ENCODE measurements at places on chromosomes 3 and 15.

GRCh38 chr3:46541835-46542234 is 24.3 kb downstream of the LRRC2 start:
- DNase-seq, result no peak

- DNase-seq, result no peak
Observed at GRCh38 chr3:64078966-64079365, 55.7 kb upstream of the PSMD6 start.

- no peak for DNase-seq
Observed at GRCh38 chr3:57556459-57557084, 498 bp downstream of the PDE12 start.

GRCh38 chr3:151460774-151461450 is at the start of gene IGSF10:
TSS of gene IGSF10 (minus strand) at chr3:151461061. CDS start at chr3:151458709, 2,352 bp downstream.
- no peak for DNase-seq

DNA sequence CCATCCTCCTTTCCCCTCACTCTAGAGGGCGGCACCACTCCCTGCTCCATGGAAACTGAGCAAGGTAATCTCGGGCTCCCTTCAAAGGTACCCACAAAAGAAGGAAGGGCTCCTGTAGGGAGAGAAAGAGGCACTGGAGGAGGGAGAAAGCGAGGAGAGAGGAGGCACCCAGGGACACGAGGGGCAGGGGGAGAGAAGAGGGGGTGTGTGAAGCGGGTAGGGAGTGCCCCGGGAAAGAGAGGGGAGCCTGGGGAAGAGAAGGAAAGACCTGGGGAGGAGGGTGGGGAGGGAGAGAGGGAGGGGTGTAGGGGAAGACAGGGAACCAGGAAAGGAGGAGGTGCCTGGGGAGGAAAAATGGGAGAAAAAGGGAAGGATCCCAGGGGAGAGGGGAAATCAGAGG is 523 bp downstream of the VILL start:
- no peak for DNase-seq

GRCh38 chr3:81170298-81170697 is 591.1 kb downstream of the GBE1 start:
- no peak for DNase-seq

Measured in astrocyte of the spinal cord (primary cell).